Urinary bladder (tissue), 4 donors: ENCODE measurements at places on chromosomes 7 and 10. TPM values are rescaled to one million over a fixed set of nuclear protein-coding genes. Genes with fewer than 3 reads are reported as not detected.

The PRLHR gene
- total RNA-seq = 0.48 TPM

The CASP2 gene
- 22.0 TPM for total RNA-seq

The URGCP gene
- total RNA-seq = 24.1 TPM

The CCT6A gene
- total RNA-seq = 133 TPM

The BTBD16 gene
- 2.6 TPM for total RNA-seq

The CFAP43 gene
- 1.4 TPM for total RNA-seq

The MMP21 gene
- total RNA-seq = 0.69 TPM

The SPRN gene
- 0.74 TPM for total RNA-seq

The SFTPA1 gene
- not detected for total RNA-seq
